ENCODE measurements at places on chromosomes 3 and 15.

DNA sequence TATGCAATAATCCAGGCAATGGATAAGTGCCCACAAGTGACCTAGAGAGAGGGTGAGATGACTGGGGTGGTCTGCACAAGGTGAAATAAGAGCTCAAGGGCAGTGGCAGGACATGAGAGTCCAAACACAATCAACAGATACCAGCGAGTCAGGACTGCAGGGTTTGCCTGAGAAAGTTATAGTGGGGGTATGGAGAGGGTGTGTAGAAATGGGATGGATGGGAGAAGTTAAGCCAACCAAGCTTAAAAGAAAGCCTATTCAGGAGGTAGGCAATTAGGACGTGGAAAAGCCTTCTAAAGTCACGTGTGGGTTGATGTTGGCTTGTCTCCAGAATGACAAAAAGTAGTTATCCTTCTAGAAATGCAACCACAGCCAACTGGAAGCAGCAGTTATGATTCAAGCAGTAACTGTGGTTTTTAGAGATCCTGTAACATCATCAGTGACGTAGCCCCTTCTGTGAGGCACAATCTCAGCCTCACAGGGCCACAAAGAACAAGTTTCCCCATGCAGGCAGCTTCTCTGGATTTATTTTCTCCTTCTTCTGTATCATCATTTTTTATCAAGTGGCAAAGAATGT, 56.1 kb downstream of the FAM174B start:
- no peak for DNase-seq

DNA sequence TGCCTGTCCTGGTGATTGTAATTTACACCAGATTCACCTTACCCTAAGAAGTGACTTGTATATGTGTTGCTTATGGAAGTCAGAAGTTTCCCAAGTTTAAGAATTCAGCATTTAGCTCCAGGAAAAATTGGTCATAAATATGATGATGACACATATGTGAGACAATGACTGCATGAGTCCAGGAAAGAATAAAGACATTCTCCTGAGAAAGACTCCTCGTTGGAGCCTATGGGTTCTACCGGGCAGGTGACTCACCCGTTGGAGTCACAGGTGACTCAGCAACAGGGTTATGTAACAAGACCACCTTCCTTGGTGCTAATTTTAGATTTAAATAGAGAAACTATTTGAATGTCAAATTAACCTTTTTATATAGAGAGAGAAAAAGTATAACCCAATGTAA, 662.4 kb downstream of the FHIT start:
- no peak for DNase-seq

GRCh38 chr15:58015565-58015964, 49.9 kb downstream of the ALDH1A2 start:
- no peak for DNase-seq

DNA sequence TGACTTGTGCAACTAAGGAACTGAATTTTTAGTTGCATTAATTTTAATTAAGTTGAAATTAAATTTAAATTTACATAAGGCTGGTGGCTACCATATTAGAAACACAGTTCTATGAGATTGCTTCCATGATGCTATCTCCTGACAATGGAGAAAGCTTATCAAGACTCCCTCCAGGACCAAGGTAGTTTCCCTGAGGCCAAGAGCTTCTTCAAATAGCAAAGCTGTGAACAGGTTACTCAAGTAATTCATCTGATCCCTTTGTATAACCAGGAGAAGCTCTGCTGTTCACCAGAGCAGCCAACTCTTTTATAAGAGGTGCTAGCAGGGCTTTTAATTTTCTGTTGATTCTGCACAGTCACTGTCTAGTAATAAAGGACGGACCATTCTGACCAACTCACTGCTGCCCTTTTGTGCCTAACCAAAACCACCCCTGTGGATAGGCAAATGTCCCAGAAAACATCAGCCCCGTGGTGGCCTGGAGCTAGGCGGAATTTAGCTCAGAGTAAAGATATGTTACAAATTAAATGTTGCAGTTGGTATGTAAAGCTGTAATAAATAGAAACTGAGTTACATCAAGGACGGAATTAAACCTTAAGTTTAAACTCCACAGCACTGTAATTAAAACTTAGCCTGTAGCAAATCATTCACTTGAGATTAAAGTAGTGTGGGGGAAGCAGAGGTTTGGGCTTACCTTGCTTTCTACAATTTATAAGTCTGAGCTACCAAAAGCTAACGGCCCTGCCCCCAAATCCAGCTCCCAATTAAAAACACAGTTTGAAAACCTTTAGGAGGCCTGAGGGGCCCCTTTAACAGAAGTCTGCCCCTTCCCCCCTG, 55.6 kb upstream of the LRTM1 start:
- no peak for DNase-seq

DNA sequence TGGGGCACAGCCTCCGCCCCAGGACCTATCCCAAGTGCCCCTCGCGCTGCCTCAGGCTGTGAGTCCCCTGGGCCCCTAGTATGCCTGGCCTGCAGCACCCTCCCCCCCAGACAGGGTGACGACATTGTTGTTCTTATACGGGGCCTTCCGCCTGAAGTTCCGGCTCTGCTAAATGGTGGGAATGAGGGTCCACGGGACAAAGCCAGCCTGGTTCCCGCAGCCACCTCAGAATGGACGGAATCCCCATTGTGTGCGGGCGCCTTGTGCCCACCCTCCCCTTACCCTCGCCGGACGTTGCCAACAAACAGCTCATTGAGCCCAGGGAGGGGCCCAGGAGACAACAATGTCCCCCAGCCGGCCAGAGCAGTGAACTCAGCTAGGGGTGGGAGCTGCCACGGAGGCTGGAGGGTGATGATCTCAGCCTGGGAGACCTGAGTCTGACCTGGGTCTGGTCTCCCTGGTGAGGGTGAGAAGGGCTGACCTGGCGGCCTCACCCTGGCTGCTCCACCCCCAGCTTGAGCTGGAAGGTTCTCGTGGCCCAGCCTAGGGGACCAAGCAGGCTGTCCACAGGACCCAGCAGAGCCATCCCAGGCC, 10.2 kb upstream of the DLL4 start:
- no peak for DNase-seq

- DNase-seq: no peak
These were observed 58.3 kb downstream of the TASOR start for GRCh38 chr3:56624725-56625124.

DNA sequence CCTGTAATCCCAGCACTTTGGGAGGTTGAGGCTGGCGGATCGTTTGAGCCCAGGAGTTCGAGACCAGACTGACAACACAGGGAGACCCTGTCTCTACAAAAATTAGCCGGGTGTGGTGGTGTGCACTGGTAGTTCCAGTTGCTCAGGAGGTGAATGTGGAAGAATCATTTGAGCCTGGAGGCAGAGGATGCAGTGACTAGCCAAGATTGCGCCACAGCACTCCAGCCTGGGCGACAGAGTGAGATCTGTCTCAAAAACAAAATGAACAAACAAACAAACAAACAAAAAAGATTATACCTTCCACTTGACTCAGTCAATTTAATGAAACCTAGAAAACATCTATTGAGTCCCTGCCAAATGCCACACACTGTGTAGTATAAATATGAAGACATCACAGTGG, 30.5 kb upstream of the PHLDB2 start:
- no peak for DNase-seq

DNA sequence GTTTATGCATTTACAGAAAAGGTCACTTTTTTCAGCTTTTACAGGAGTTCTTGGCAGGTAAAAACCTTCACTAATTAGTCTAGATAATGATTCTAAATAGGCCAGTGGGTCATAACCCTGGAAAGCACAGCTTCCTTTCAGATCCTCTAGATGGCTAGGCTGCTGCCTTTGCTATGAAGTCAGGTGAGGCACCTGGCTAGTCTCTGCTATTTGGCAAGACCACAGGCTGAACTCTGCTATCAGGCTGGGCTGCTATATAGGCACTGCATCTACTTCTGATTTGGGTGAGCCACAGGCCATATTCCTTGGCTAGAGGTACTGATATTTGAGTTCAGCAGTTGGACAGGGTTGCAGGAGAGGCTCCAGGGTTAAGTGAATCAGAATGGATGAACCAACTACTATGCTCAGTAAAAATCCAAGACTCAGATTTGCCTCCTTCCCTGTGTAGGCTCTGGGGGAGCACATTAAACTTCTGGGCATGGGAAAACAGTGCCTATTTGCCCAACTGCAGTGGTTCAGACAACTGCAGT, 665.7 kb upstream of the TBL1XR1 start:
- DNase-seq: no peak

DNA sequence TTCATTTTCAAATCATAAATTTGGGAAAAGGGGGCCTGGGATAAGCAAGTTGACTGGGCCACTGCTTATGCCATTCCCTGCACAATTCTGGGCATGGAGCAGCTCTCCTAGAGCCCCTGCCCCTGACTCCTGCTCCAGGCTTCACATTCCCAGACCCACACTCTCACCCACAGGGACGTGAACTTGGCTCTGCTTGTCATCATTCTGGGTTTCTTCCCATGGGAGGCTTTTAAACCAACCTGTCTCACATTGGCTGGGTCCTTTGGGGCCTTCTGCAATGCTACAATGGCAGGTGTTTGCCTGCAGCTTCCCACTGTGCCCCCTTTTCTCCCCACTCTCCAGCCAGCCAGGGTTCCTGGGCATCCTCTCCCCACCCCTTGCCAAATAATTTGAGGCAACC, 49.1 kb downstream of the CYP19A1 start:
- no peak for DNase-seq

- DNase-seq: no peak
These were observed 1.3 kb downstream of the ST3GAL6 start for GRCh38 chr3:98764472-98764884.

GRCh38 chr3:148379763-148380382, 317.8 kb upstream of the AGTR1 start:
- no peak for DNase-seq

DNA sequence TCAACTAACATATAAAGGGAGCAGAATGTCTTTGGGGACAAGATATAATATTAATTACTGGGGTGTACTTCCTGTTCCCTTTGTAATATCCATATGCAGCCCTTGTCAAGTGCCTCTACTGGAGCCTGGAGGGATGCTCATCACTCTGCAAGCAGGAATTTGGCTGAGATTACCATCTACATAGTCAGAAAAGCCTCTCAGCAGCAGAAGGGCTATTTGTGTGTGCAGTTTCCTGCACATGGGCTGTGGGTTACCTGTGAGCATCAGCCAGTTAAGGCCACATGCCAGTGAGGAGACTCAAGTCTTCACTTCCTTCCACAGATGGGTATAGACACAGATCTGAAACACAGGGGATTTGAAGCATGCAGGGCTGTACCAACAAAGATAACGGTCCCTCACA, 278.1 kb upstream of the PLSCR5 start:
- DNase-seq: no peak

- no peak for DNase-seq
These were observed 3.3 kb upstream of the P2RY12 start for GRCh38 chr3:151387842-151388241.

- no peak for DNase-seq
These were observed 30.8 kb downstream of the PCCB start for GRCh38 chr3:136280961-136281360.

DNA sequence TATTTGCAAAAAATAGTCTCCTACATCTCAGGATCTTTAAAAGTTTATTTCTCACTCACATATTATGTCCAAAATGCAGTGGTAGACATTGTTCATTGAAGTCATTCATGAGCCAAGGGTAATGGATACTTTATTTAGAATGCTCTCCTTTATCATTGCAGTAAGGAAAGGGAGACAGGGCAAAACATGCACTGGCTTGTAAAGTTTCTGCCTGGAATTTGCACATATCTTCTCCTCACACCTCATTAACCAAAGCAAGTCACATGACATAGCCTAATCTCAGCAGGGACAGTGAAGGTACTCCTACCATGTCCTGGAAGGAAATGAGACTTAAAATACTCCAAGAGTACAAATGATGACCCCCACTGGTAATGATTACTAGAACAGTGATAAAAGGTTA, 333.7 kb upstream of the EPHA3 start:
- DNase-seq: no peak

- DNase-seq: no peak
These were observed 96.3 kb downstream of the EOMES start for GRCh38 chr3:27625864-27626263.

- DNase-seq: no peak
These were observed 750.6 kb downstream of the AGBL1 start for GRCh38 chr15:86830304-86830703.

DNA sequence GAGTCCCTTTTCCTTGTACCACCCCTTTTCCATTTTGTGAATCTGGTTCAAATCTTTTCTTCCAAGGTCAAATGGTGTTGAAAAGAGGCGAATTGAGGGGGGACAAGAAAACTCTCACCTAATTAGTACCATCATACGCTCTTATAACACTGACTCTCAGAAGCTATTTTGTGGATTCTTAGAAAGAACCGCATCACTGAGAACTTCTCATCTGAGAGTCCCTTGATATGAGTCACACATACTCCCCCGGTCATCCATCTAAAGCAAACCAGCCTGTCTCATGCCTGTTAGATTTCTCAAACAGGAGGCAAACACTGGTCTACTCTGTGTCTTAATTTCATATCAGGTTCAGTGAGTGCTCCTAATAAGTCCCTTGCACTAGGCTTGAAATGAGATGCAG, 76.5 kb upstream of the SPRED1 start:
- no peak for DNase-seq

DNA sequence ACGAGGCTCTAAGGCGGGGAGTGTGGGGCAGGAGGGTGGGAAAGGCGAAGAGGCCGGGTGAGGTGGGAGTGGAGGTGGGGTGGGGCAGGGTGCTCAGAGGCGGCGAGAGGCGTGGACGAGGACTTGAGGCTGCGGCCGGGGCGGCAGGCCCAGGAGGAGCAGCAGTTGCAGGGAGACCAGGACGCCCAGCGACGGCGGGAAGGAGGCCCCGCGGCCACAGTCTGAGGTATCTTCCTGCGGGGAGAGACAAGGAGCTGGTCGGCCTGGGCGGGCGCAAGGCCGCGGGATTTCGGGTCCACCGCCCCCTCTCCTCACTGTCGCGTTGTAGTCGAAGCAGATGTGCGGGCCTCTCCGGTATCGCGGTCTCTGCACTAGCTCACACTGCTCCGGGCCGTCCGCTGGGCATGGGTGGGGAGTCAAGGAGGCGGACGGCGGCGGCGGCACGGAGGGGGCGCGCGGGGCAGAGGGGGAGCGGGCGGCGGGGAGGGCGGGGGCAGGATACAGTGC, 5.3 kb upstream of the TMEM115 start:
- no peak for DNase-seq

- DNase-seq: no peak
These were observed 125.5 kb downstream of the NSMCE3 start for GRCh38 chr15:29143909-29144635.

DNA sequence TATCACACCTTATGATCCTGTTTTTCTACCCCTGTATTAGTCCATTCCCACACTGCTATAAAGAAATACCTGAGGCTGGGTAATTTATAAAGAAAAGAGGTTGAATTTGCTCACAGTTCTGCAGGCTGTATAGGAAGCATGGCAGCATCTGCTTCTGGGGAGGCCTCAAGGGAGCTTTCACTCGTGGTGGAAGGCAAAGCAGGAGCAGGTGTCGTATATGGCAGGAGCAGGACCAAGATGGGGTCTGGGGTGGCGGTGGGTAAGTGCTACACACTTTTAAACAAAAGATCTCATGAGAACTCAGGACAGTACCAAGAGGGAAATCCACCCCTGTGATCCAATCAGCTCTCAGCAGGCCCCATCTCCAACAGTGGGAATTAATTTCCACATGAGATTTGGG, 15.4 kb upstream of the SCAP start:
- DNase-seq: no peak

GRCh38 chr3:106386050-106386449, 517.2 kb upstream of the CBLB start:
- DNase-seq: no peak

- DNase-seq: peak; percentile 87
These were observed 16.8 kb upstream of the SLC41A3 start for GRCh38 chr3:126100634-126101301.
